ENCODE measurements at places on chromosomes 3 and 15.

DNA sequence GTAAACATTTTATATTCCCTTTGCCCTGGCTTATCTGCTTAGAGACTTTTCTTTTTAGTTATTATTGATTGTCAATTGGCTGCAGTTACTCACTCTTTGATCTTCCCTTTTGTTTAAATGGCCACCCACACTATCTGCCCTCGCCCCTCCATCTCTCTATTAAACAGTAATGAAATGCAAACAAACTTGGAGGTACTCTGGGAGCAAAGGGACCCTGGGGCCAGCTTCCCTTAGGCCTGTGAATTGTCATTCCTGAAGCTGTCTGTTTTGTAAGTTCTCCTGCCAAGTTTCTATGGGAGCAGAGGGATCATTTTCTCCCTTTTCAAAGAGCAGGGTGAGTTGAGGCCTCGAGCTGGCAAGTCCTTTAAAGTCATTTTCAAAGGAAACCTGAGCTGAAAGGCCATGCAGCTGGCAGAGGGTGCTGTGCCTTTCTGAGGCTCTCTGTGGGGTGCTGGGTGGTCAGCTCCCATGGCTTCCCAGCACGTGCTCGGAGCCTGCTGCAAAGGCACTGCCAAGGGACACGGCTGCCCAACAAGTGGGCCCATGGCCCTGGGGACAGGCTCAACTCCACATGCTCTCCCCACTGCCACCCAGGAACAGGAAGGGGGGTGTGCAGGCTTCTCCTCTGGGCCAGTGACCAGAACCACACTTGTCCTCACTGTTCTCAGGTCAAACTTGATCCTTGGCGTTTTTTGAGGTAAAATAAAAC, 17.4 kb upstream of the RTP2 start:
- no peak for DNase-seq

DNA sequence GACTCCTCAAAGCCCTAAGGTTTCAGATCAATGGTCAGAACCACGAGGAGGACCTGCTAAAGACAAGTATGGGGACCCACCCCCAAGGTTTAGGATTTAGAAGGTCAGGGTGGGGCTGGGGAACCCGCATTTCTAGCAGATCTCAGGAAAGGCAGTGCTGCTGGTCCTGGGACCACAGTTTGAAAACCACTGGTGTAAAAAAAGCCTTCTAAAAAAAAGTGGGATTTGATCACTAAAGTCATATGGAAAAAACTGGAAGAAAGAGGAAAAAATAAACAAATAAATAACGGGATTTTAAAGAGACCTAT, 832 bp downstream of the SLC41A3 start:
- no peak for DNase-seq

- DNase-seq = no peak
Measured at GRCh38 chr3:190120269-190121060, at the start of gene P3H2. Gene P3H2, minus strand, starts transcription at chr3:190120897. Its CDS starts 166 bp downstream, at chr3:190120731.

- DNase-seq = no peak
Measured at GRCh38 chr3:182755308-182755707, 38.0 kb upstream of the ATP11B start.

GRCh38 chr3:188133646-188134045, 20.3 kb upstream of the LPP start:
- no peak for DNase-seq

DNA sequence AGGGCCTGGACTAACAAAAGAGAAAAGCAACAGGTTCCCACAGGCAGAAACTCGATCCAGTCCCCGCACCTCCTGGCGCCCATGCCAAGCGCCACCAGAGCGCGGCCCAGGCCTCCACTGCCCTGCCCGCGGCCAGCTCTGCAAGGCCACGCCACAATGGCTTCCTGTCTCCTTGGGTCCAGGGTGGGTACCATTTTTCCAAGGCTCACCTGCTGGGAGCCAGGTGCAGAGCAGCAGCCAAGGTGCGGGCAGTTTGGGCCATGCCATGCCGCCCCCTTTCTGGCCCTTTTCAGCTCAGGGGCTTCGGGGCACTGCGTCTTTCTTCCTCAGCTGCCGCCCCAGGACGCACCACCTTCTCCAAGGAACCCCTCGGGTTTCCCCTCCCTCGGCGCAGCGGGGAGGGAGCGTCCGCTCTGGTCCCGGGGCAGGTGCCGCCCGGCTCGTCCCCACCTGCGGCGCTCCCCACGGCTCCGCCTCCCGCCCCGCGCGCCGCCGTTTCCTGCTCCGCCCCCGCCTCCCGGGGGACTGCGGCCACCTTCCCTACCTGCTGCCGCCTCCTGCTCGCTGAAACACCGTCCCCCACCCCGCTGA, at the start of gene ILDR1:
TSS of gene ILDR1 (minus strand) at position 437 of the 591 bp plus-strand sequence. CDS start at position 267, 170 bp downstream.
- DNase-seq = no peak

- DNase-seq = no peak
Measured at GRCh38 chr15:62641825-62642224, 400.7 kb upstream of the TPM1 start.

- DNase-seq = peak; percentile 5
Measured at GRCh38 chr3:186241910-186242821, 119.9 kb downstream of the DGKG start.

DNA sequence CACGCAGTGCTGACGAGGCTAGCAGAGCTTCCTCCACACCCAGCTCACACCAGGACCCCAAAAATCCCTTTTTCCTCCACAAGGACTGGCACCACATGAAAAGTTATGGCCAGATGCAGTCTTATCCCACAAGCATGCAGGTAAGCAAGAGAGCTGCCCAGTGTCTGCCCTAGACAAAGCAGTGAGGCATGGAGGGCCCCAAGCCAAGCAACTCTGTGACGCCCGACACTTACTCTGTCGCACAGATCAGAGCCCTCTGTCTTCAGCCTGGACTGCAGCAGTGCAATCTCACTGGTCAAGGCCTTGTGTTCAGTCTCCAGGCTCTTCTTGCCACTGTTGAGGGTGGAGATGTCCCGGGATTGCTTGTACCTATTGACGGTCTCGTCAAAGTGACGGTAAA, 28.7 kb downstream of the RPN1 start:
- no peak for DNase-seq

- DNase-seq = no peak
Measured at GRCh38 chr3:147420353-147421183, 11.4 kb downstream of the ZIC1 start.

- no peak for DNase-seq
Measured at GRCh38 chr3:184524981-184525336, 36.6 kb upstream of the EPHB3 start.

DNA sequence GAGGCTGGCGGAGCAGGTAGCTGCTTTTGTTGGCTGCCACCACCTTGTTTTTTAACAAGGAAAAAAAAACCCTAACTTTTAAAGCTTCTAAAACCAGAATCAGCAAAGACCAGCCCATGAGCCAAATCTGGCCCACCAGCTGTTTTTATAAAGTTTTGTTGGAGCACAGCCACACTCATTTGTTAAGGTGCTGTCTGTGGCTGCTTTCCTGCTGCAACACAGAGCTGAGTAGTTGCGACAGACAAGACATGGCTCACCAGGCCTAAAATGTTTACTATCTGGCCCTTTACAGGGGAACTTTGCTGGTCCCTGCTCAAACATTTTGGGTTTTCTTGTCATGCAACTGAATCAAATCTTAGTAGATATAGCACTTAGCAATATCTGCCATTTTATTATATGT, 18.9 kb downstream of the EFCAB12 start:
- DNase-seq = no peak
